Inflammatory macrophage treated with lipopolysaccharide for 1 hour (primary cell): ENCODE measurements at places on chromosomes 7 and 10.

DNA sequence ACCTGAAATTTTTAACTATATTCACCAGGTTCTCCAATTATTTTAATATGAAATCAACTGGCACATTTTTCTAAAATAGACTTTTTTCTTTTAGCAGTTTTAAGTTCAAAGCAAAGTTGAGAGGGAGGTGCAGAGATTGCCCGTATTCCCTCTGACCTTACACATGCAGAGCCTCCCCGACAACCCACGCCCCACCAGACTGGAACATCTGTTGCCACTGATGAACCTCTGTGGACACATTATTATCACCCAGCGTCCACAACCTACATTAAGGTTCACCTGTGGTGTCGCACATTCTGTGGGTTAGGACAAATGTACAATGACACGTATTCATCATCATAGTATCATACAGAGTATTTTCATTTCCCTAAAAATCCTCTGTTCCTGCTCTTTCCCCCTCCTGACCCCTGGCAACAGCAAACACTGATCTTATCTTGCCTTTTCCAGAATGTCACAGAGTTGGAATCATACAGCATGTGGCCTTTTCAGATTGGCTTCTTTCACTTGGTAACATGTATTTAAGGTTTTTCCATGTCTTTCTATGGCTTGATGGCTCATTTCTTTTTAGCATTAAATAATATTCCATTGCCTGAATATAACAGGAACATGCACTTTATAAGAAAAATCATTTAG is 37.1 kb downstream of the COBL start:
- DNase-seq, result no peak

GRCh38 chr10:70174058-70174741 is 3.9 kb upstream of the SAR1A start:
- peak; percentile 69 for DNase-seq

- no peak for DNase-seq
These were observed 68.6 kb upstream of the CACUL1 start for GRCh38 chr10:118823256-118823907.

DNA sequence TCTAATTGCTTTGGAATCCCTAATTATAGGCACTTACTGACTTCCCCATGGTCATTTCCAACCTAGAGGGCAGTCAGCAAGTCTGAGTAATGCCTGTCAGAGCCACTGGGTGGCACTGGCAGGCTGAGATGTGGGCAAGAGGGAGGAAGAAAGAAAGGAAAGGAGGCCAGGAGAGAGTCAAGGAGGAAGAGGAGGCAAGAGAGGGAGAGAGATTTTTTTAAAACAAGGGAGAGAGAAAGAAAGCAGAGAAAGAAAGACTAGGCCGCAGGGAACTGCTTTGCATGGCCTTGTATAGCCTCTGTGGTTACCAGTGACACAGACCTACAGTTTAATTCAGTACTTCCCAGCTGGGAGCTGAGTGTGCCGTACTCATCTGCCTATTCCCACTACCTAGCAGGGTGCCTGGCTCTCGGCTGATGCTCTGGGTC is 210.4 kb upstream of the ADO start:
- DNase-seq, result peak; percentile 47

DNA sequence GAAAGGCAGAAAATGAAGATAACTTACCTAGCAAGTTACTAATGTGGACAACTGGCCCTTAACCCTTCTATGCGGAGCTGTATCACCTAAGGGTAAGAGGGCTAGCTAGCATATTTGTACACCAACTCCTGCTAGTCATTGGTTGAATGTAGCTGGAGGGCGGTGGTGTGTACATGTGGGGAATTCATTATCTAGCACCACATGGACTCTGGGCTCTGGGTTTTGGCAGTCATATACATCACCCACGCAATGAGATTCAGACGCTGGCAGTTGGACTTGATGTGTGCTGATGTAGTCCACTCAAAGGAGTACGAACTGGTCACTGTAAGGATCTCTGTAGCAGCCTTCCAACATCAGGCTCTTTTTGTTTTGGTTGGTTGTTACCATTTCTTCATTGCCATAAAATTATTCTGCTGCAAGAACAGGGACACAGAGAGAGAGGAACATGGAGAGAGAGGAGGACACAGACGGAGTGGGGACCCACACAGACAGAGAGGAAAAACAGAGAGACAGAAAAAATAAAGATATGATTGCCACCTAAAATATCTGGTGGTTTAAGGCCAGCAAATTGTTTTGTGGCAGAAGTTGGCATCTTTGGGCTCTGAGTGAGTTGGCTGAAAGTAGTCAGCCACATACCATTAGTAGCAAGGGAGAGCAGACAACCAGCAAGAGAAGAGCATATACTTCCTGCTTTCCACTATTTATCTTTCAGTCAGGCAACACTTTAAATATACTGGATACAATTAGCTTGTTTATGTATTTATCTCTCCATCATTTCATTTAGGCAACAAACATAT is 76.7 kb upstream of the MTPN start:
- no peak for DNase-seq

- DNase-seq, result no peak
These were observed 25.3 kb downstream of the CCDC6 start for GRCh38 chr10:59880971-59881510.

GRCh38 chr10:88478256-88478655 is 104.9 kb downstream of the RNLS start:
- DNase-seq, result no peak

GRCh38 chr10:62708569-62708968 is 96.0 kb upstream of the ADO start:
- peak; percentile 71 for DNase-seq

GRCh38 chr10:182441-183201 is 47.4 kb downstream of the ZMYND11 start:
- no peak for DNase-seq

DNA sequence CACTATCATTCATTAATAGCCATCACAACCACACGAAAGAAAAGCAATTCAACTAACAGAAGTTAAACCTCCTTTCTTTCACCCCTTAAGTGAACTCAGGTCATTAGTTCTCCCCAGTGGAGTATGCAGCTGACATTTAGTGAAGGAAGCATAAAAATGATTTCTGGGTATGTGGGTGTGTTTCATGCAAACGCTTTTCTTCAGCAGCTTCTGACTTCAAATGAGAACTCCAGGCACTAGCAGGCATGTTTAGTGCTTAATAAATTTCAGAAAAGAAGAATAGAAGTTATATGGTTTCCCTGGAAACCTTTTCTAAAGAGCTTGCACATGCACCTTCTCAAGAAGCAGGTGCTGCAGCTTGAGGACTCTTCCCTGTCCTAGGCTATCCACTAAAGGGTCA is 62.5 kb downstream of the PIK3CG start:
- no peak for DNase-seq

DNA sequence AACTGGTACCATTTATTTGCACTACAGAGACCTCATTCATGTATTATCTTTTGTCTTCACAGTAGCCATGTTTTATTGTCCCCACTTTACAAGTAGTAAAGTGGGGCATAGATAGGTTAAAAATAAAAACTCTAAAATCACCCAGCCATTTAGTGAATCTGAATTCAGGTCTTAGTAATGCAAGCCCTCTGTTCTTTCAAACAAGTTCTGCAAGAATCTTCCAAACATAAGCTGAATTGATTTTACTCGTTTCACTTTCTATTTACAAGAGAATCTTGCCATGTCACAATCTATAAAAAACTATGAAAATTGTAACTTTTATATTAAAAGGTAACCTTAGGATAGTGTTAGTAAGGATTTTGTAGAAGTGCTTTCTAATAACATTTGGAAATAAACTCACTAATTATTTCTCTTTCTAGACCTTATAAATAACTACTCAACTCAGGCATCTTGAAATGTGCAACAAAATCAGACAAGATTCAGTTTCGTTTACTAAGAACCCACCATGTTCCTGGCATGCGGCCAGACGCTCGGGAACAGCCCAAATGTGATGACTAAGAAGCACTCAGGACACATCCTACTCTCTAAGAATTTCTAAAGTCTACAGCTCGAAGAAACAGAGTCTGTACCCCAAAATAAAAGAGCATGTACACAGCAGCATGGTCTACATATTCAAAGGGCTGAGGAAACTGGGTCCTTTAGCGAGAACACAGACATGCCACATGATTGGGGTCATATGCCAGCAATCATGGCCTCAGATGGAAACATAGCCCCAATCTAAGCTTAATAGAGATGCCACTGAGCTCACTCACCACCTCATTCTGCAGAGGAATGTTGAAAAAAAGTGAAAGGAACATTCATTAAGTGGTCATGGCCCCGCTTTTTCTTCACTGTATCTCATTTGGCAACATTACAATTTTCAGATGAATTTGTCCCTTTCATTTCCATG is 167.6 kb downstream of the AMPH start:
- DNase-seq, result peak; percentile 33

- no peak for DNase-seq
These were observed 6.5 kb downstream of the FOXL3 start for GRCh38 chr7:296373-296945.

- peak; percentile 61 for DNase-seq
These were observed 21.6 kb downstream of the NT5C3A start for GRCh38 chr7:33040803-33041516.
